Activated B cell treated with CpG ODN at 0.5 μM for 24 hours (primary cell): ENCODE measurements at places on chromosomes 2 and 18. TPM values are rescaled to one million over a fixed set of nuclear protein-coding genes. Genes with fewer than 3 reads are reported as not detected.

DNA sequence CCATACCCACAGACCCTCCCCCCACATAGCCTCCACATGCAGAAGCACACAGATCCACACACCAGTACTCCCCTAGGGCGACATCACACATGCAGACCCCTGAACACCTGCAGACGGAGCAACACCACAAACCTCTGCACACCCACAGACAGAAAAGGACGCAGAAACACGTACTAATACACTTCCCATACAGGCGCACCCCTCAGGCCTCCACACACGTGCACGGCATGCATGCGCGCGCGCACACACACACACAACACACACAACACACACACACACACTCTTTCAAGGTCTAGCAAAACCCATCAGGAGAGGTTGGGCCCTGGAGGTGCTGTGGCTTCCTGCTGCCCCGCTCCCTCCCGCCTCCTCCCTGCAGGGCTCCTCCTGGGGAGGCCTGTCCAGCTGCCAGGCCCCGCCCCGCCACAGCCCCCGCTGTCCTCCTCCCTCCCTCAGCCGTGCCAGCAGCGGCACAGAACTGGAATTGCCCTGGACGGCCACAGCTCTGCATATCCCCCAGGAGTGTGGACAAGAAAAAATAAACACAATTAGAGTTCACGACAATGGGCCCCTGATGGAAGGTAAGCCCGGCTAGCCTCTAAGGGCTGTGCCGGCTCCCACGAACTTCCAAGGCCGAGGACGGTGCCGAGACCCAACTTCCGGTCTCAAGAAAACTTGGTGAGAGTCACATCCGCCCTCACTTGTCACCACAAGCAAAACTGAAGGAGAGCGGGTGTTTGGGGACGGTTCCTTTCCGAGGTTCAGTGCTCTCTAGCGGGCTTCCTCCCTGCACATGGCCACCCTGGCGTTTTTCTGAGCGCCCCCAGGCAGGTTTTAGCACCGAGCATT lies 6.8 kb downstream of the ZFP36L2 start:
- peaks cover 71% of the 10 kb centered on the region for H3K4me1 ChIP-seq
- peak overlapping the region; percentile 99 for H3K27ac ChIP-seq
- peaks cover 2% of the 10 kb centered on the region for H3K27me3 ChIP-seq

GRCh38 chr18:48869591-48869990 lies 81.2 kb downstream of the SMAD7 start:
- H3K27ac ChIP-seq = peak overlapping the region; percentile 85
- no peaks in the 10 kb centered on the region for H3K36me3 ChIP-seq
- H3K4me1 ChIP-seq = peaks cover 17% of the 10 kb centered on the region
- H3K4me3 ChIP-seq = no peak overlapping the region
- no peaks in the 10 kb centered on the region for H3K27me3 ChIP-seq

DNA sequence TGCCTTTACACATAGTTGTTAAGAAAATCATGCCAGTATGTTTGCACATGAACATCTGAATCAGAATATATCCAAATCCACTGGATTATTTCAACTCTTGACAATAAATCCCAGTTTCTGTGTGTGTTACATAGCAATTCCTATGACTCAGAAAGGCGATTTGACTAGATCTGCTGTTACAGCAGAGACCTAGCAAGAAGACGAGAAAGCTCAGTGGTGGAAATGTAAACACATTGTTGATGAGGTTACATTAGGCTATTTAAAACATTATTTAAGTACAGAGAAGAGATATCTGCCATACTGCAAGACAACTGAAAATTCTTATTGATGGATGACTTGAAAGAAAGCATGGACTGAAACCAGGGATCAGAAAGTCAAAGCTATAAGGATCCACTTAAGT lies 73.0 kb upstream of the SMIM21 start:
- H3K27ac ChIP-seq = no peak overlapping the region
- peaks cover 21% of the 10 kb centered on the region for H3K27me3 ChIP-seq
- no peak for DNase-seq
- no peak overlapping the region for H3K4me3 ChIP-seq
- no peaks in the 10 kb centered on the region for H3K36me3 ChIP-seq

GRCh38 chr18:47187721-47188120 lies 11.6 kb upstream of the IER3IP1 start:
- H3K27me3 ChIP-seq = peaks cover 10% of the 10 kb centered on the region
- H3K36me3 ChIP-seq = no peaks in the 10 kb centered on the region

DNA sequence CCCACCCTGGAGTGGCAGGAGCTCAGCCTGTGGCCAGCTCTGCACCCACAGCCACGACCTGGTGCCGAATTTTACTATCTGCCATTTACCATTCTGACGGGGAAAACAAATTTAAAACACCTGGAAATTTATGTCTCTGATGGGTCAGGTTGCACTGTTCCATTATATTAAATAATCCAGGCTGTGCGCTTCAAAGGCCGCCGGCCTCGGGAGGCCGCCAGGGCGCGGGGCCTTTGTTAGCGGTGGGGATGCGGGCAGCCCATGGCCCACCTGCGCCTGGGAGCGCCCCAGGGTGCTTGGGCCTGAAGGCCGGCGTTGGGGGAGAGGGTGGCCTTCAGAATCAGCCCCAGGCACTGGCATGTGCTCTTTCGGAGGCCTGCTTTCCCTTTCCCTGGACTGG lies 276.9 kb downstream of the SRBD1 start:
- no peaks in the 10 kb centered on the region for H3K36me3 ChIP-seq
- H3K27me3 ChIP-seq = no peaks in the 10 kb centered on the region
- DNase-seq = no peak
- no peaks in the 10 kb centered on the region for H3K4me1 ChIP-seq
- no peak overlapping the region for H3K27ac ChIP-seq

DNA sequence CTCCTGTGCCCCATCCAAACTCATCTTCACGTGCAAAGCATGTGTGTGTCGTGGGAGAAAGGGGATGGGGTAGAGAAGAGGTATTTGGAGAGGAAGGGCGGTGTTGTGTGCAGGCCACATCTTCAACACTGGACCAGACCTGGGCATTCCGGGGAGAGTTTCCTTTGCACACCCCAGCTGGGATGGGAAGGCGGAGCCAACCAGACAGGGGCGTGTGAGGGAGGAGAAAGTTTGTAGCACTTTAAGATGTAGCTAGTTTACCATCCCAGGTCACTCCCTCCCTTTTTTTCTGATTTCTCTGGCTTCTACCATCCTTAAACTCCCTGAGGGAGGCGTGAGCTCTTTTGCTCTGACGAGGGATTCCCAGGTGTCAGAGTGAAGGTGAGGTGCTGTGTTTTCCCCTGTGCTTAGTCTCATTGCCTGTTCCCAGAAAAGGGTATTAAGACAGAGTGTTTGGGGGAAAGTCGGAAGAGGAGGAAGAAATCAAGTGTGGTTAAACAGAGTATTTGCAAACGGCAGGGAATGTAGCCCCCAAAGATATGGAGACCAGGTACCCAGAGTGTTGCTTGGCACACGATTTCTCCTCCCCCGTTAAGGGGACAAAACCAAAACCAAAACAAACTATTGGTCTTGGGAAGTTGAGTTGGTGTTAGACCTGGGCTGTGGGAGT lies 1.6 kb downstream of the SETBP1 start:
- peaks cover 7% of the 10 kb centered on the region for H3K36me3 ChIP-seq
- no peaks in the 10 kb centered on the region for H3K27me3 ChIP-seq
- no peak overlapping the region for H3K27ac ChIP-seq
- H3K4me3 ChIP-seq = no peak overlapping the region

Gene ZNF892
- 4.0 and 4.3 TPM in 2 replicates for total RNA-seq

Gene SERPINB10
- total RNA-seq = not detected in 2 replicates
